Right lung (tissue), 10 donors: ENCODE measurements at places on chromosomes 6 and 20. TPM values are rescaled to one million over a fixed set of nuclear protein-coding genes. Genes with fewer than 3 reads are reported as not detected.
A peak's percentile ranks its signal among the peaks of the same experiment; 100 is the strongest.

DNA sequence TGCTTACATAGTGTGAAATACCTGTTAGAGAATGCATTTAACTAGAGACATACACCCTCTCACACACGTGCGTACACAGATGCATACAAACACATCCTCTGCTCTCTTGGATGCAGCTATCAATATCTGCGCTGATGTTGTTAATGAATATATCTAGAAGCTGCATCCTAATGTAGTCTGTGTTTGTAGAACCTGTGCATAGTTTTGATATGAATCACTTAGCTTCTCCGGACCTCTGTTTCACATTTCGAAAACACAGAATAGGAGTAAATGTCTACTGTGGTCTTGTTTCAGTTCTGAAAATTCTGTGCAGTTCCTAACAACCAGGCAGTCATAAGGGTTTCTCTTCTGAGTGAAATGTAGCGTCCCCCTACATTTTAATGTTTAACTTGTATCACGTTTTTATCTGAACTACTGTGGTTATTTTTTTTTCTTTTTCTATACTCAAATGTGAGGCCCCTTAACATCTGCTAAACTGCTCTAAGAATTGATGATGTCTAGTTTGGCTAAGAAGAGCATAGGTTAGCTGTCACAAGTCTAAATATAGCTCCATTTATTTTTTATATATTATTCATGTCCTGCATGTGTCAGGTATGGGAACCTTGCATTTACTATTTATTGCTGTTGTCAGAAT, 254.5 kb downstream of the TMEM242 start:
- DNase-seq = no peak

- DNase-seq = no peak
These were observed 219.9 kb upstream of the ECI2 start for GRCh38 chr6:4355241-4355640.

DNA sequence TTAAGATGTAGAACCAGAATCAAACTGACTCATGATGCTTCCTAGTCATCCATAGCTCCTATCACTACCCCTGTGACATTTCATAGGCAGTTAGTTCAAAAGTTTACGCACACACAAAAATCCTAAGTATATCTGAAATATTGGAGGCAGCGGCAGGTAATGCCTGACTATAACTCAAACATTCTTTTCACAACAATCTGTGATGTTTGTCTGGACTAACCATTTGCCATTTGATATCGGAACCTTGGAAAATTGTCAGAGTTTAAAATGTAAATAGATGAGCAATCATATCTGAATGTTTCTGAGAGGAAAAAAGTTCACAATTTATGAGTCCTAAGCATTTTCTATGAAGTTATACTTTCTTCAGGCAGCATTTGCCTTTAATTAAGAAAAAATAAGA, 1078.2 kb downstream of the EPHA7 start:
- DNase-seq = no peak

- no peak for DNase-seq
These were observed 26.3 kb downstream of the HECA start for GRCh38 chr6:139161169-139161568.

DNA sequence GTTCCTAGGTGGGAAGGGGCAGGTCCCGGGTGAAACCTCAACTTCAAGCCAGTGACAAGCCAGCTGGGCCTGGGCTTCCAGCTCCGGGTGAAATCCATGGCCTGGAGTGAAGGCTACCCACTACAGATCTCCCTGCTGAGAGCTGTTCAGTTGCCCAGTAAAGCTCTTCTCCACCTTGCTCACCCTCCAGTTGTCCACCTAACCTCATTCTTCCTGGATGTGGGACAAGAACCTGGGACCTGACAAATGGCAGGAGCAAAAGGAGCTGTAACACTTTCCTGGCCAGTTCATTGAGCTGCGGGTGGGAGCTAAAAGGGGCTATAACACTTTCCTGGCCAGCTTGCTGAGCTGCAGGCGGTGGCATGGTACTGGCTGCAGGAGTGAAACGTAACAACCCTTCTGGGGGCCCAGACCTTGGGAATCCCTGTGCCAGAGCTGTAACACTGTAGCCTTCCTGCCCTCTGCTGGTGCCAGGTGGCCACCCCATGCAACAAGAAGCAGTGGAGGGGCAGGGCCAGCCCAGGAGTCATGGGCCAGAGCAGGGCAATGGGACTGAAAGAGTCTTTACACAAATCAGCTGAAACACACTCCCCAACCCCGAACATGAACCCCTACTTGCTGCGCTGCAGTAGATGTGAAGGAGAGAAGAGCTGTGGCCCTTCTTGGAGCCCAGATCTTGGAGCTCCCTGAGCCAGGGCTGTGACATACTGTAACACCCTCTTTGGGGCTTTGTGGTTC, 3.6 kb upstream of the HINT3 start:
- no peak for DNase-seq

DNA sequence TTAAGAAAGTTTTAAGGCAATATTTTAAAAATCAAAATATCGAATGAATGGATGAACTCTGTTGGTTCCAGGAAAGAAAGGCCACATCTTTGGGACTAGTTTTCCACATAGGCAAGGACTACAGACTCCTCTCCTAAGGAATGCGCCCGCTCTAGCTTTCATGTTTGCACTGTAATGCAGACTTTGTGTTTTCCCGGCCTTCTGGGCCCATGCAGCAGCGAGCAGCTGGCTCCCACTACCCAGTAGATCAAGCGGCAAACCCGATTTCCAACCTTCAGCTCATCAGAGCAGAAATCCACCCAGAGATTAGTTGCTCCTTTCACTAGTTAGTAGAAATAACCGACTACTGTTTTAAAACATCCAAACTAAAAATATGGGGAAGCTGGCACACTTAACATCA, 27.7 kb downstream of the OVOL2 start:
- DNase-seq = no peak

DNA sequence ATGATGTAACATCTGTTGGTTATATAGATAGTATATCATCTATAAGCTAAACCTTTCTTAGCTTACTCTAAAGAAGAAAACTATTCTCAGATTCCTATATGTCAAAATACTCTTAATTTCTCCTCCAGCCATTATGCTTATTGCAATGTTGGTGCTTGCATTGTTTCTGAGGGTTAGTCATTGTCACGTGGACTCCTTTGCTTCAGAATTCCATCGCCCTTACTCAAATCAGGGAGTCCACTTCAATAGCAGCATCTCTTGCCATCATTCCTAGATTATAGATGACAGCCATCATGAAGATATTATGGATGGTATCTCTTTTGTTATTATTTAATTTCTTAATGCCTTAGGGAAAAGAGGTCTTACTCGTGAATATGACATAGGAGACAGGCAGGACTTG, 776.1 kb downstream of the TENT5A start:
- no peak for DNase-seq

- DNase-seq = no peak
These were observed 13.8 kb downstream of the TREM1 start for GRCh38 chr6:41272591-41273240.

DNA sequence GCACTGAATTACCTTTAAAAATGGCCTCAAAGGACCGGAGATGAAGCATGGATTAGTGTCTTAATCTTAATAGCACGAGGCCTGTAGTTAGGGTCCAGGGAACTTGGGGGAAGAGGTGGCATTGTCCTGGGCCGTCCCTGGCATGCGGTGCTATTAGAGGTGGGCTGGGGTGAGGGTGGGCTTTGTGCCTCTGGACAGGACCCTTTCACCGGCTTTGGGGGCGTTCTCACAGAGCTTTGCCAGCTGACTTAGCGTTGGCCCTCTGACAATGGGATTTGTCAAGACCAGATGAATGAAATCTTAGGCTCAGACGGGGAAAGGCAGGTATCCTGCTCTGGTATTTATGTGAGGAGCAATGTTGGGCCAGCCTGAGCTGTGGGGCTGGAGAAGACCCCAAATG, 59.6 kb downstream of the ERMARD start:
- DNase-seq = no peak

DNA sequence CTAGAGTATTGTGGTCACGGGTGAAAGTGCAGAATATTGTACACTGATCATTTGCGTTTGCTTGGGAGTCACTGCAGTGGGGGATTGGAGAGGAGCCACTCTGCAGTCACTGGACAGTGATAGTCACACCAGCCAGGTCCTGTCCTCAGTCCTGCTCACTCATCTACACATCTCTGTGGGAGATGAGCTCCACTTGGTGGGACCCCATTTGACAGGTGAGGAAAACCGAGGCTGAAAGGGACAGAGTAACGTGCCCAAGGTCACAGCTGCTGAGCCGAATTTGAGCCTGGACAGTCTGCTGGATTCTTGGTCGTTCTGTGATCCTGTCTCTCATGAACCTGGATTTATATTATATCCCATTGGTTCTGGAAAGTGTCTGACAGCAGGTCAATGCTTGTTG, 17.7 kb upstream of the PHACTR3 start:
- DNase-seq = no peak

GRCh38 chr6:135196739-135197510, 15.8 kb downstream of the MYB start:
- DNase-seq = no peak

- DNase-seq = no peak
These were observed 93.0 kb upstream of the ELOVL5 start for GRCh38 chr6:53441761-53442160.

- DNase-seq = no peak
These were observed 57.7 kb downstream of the RBM38 start for GRCh38 chr20:57448764-57449354.

DNA sequence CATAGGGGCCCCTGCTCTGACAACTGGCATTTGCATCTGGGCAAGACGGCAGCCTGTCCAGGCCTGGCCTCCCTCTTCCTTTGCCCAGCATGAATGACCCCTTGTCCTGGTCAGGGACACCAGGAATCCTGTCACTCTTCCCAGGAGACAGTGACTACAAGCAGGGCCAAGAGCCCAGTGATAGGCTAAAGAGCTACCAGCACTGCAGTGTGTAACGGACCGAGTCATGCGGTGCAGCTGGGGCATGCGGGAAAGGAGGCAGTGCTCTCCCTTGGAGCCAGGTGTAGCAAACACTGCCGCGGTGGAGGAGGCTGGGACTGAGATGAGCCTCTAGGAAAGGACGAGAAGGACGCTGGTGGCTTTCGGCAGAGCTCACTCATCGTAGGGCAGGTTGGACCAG, 38.7 kb upstream of the DSP start:
- DNase-seq = no peak

DNA sequence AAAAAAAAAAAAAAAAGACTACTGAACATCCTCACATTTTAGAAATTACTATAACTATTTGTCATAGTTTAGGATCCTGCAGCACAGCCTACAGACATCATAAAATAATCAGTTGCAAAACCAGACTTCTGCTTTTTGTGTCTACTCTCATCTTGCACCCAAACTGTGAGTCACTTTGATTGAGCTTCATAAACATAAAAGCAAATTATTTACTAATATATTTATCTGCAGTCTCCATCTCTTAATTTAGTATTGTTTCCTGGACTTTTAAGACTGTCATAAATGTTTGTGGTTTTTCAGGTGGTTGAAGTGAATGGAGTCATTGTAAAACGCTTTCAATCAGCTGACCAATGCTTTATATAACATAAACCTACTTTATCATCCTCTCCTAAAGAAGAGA, 14.8 kb upstream of the CALHM6 start:
- no peak for DNase-seq

DNA sequence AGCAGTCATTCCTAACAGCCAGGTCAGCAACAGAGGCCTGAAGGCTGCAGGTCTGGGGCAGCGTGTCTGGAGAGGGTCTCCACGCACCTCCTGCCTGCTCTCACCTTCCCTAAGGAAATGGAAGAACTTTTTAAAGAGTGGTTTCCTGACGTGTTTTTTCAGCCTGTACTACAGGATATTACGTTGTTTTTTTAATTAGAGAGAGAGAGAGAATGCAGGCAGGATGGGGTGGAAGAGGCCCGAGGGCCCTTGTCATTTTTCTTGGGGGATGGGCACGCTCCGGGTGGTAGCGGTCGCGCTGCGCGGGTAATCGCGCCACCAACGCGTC, 2.1 kb downstream of the DLL1 start:
- no peak for DNase-seq

- peak; percentile 47 for DNase-seq
These were observed 26.0 kb downstream of the FAM229B start for GRCh38 chr6:112113431-112113830.

DNA sequence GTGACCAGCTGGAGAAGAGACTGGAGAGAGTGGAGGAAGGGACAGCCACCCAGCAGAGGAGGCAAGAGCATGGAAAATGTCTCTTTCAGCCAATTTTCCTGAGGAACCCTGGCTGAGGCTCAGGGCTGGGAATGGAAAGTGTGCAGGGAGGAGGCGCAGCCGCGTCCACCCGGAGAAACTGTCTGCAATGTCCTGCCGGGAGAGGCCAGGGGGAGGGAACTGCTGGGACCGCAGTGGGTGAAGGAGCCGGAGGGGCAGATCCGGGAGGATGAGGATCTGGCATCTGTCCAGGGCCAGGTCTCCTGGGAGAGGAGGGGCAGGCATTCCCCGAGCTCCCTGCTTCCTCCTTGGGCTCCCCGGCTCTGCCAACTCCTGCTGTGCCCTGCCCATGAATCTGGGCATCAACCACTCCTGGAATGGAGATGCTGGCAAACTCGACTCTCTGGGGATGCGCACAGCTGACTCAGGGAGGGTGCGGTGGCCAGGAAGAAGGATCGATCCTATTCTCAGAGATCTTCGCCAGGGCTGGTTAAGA, 17.4 kb upstream of the HM13 start:
- DNase-seq = peak; percentile 90

DNA sequence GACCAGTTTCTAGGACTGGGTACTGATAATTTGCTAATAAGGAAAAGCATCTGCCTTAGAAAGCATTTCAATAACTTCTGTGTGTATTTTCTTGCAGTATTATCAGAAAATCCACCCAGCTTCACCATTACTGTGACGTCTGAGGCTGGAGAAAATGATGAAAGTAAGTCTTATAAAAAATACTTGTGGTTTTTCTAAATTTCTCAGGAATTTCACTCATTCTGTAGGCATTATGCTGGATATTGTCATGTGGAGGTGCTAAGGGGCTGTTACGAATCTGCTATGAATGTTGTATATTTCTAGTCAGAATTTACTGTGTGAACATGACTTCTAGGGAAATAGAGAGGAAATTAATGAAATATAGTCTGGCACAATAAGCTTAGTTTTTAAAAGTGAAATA, 8.9 kb downstream of the RWDD1 start:
- no peak for DNase-seq

DNA sequence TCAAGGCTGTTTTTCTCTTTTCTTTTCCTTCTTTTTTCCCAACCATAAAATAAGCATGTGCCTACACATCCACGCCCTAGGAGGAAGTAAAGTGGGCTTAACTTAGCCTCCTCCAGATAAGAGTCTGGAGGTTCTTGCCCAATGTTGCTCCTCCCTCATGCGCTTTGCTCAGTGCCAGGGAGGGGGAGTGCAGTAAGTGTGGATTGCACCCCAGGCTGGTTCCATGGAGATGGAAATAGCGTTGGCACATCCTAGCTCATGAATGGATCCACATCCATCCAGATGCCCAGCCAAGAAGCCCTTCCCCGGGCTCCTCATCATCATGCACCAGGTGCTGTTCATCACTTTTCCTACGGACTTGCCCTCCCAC, 58.2 kb downstream of the NEDD9 start:
- DNase-seq = no peak

The TSPO2 gene
- 0.28 TPM for polyA plus RNA-seq

The PROKR2 gene
- polyA plus RNA-seq = not detected

The LPA gene
- 0.10 TPM for polyA plus RNA-seq

The TBX18 gene
- polyA plus RNA-seq = 2.1 TPM

The LY6G6C gene
- polyA plus RNA-seq = 0.93 TPM

The VGLL2 gene
- not detected for polyA plus RNA-seq

The MOXD1 gene
- polyA plus RNA-seq = 53.6 TPM

The ZNF165 gene
- 3.2 TPM for polyA plus RNA-seq
